T47D (cell line): ENCODE measurements at places on chromosomes 2 and 18.

- peak; percentile 32 for DNase-seq
Measured at GRCh38 chr18:76875390-76876325, 53.3 kb downstream of the ZNF236 start.

DNA sequence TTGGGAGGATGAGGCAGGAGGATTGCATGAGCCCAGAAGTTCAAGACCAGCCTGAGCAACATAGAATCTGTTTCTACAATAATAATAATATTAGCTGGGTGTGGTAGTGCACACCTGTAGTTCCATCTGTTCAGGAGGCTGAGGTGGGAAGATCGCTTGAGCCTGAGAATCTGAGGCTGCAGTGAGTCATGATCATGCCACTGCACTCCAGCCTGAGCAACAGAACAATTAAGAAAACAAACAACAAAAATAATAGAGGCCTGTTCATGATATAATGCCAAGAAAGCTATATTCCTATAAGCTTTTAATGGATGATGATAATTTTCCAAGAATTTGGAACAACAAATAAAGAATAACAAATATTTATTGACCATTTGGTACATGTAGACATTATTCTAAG lies 6.9 kb upstream of the CCBE1 start:
- no peak for DNase-seq

DNA sequence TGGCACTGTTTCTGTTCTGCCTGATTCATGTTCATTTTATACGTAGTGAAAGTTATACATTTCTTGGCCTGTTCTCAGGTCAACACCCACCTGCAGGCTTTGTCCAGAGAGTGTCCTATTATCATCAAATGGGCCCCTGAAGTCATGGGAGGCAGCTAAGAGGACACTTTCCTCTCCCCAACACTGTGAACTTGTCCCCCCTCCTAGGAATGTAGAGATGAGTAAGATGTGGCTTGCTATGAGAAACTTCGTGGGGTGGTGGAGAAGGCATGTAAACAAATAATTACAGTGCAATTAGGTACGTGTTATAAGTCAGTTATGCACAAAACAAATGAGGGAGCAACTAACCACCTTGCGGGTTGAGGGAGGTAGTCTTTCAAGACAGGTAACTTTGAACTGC lies 57.9 kb downstream of the COL4A3 start:
- no peak for DNase-seq

- no peak for DNase-seq
Measured at GRCh38 chr2:236219411-236219810, 44.8 kb downstream of the ASB18 start.
